NCI-H2171 treated with DMSO at 0.1 percent for 48 hours (cell line): ENCODE measurements at places on chromosomes 5 and 9.
A peak's percentile ranks its signal among the peaks of the same experiment; 100 is the strongest.

GRCh38 chr5:113276001-113276400 is 158.8 kb downstream of the TSSK1B start:
- DNase-seq = peak; percentile 54

GRCh38 chr5:58628626-58629025 is 45.8 kb downstream of the RAB3C start:
- no peak for DNase-seq

GRCh38 chr5:73155271-73156222 is 17.4 kb upstream of the TMEM174 start:
- DNase-seq = no peak

GRCh38 chr5:39898731-39899130 is 474.0 kb upstream of the DAB2 start:
- DNase-seq = no peak

DNA sequence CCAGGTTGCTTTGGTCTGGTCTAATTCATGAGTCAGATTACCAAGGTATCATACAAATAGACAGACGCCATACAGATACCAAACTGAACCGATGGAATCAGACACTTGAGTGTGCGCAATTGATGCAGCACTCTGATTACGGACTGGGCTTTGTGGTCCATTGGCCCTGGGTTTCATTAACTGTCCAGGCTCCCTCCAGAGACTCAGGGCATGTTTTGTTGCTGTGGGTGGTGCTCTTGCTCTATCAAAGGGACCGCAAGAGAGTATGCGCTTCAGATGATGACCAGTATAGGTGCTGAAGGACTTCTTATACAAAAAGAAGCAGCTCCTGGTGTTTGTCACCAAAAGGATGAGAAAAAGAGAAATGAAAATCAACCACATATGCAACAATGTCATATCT is 36.9 kb upstream of the ANKRD55 start:
- no peak for DNase-seq

DNA sequence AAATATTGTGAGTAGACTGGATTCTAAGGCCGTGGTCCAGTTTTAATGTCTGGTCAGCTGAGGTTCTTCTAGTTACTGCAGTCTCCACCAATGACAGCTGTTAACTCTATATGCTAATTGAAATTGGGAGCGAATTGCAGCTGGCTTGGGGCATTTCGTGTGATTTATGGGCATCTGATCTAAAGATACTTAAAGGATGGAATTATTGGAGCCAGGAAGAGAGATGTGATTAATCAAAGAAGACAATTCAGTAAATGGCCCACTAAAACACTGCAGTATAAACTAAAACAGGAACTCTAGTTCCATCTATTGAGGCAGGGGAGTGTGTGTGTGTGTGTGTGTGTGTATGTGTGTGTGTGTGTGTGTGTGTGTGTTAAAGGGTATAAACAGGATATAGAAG is 157.5 kb upstream of the IQGAP2 start:
- no peak for DNase-seq

DNA sequence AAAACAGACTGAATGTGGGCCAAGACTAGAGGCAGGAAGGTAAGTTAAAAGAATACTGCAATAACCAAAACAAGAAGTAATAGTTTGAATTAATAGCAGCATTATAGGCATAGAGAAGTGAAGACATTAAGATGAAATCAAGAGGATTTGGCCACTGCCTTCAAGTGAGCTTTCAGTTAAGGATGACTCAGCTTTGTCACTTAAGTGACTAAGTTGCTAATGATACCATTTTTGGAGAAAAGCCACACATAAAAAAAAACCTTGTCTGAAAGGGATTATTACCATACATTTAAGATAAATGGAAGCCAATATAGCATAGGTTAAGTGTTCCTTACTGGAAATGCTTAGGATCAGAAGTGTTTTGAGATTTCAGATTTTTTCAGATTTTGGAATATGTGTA is 57.0 kb downstream of the ECPAS start:
- no peak for DNase-seq
